Stimulated activated CD8-positive, alpha-beta memory T cell treated with anti-CD3 and anti-CD28 coated beads, Interleukin-4, amount 100 ng/mL, for 48 hours (primary cell): ENCODE measurements at places on chromosomes 7 and 10.

GRCh38 chr10:2920637-2921036, 146.7 kb upstream of the PFKP start:
- DNase-seq = no peak

- no peak for DNase-seq
Measured at GRCh38 chr7:130256704-130257103, 10.0 kb upstream of the CPA2 start.

DNA sequence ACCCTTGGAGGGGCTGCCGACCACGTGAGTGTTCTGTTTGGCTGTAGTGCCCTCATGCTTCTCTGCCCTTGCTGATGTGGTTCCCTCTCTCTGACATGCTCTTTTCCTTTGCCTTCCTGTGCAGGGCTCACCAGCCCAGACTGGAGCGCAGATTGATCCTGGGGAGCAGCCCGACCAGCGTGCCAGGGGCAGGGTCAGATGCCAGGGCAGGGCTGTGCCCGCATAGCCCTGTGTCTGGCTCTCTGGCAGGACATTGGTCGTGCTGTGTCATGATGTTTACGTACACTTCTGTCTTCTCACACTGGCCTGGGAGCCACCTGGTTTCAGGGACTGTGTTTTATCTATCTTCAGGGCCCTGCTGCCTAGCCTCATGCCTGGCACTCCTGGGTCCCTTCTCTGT, 300.8 kb downstream of the CAMK1D start:
- DNase-seq = no peak

- no peak for DNase-seq
Measured at GRCh38 chr7:56097700-56098099, 4.9 kb upstream of the PHKG1 start.

DNA sequence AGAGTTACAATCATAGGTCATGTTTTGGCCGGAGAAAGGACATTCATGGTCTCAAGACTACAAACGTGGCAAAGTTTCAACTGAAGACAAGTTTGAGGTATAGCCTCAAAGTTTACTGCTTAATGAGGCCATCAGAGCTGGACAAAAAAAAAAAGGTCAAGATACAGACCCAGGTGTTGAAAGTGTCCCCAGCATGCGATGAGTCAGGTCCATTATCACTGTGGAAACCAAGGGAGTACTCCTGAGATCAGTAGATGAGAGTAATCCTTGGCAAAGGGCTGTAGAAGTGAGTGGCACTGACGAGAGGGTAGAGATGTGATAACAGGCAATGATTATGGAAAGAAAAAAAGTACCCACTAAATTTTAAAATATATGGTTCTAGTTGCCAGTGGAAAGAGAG, 80.1 kb upstream of the LRRN3 start:
- DNase-seq = no peak
